ENCODE measurements at places on chromosomes 4 and X. TPM values are rescaled to one million over a fixed set of nuclear protein-coding genes. Genes with fewer than 3 reads are reported as not detected.

GRCh38 chr4:8917868-8918783 is 46.5 kb upstream of the HMX1 start:
- no peaks in the 10 kb centered on the region for H3K36me3 ChIP-seq
- no peaks in the 10 kb centered on the region for H3K4me1 ChIP-seq
- no peak overlapping the region for H3K4me3 ChIP-seq
- peak; percentile 50 for DNase-seq
- H3K27ac ChIP-seq: no peak overlapping the region

DNA sequence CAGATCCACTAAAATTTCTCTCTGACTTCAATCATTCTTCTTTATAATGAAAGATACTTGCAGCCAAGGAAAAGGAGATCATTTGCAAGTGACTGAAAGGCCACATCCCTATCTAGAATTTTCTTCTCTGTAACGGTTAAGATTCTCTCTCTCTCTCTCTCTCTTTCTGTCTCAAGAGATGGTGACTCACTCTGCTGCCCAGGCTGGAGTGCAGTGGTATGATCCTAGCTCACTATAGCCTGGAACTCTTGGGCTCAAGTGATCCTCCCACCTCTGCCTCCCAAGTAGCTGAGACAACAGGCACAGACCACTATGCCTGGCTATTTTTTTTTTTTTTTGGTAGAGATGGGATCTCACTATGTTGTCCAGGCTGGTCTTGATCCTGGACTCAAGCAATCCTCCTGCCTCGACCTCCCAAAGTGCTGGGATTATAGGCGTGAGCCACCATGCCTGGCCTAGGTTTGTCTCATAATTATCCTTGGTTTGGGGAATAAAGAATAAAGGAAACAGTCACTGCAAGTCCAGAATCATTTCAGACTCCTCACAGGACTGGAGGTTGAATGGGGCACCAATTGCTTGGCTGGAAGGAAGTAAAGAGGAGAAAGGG is 33.3 kb upstream of the GALNT7 start:
- H3K27me3 ChIP-seq: no peaks in the 10 kb centered on the region
- no peaks in the 10 kb centered on the region for H3K4me1 ChIP-seq
- H3K4me3 ChIP-seq: no peak overlapping the region
- no peak for DNase-seq
- no peak overlapping the region for H3K27ac ChIP-seq

DNA sequence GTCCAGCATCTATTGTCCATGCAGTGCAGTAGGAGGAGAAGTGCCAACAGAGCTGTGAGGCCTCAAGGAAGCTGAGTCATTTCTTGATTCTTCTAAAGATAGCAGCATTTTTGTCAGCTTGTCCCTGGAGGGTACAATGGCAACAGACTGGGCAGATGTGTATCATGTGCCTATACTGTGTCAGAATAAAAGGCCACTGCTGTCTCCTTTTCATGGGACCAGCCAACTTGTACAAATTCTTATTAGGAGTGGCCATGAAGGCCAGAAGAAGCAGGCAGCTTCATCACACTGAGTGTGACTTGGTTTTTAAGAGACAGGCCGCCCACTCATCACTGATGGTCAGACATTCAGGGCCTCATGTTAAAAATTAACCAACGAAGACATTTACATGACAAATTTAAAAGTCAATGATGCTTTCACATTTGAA is 185.0 kb upstream of the FAM241A start:
- no peak overlapping the region for H3K4me3 ChIP-seq
- DNase-seq: no peak
- H3K27me3 ChIP-seq: no peaks in the 10 kb centered on the region
- no peaks in the 10 kb centered on the region for H3K36me3 ChIP-seq

PAGE2B gene
- total RNA-seq: not detected

STBD1 gene
- 2.3 TPM for total RNA-seq
